ENCODE measurements at places on chromosomes 1 and 21.

- DNase-seq = no peak
These were observed 528.2 kb downstream of the SMYD3 start for GRCh38 chr1:245978915-245979314.

GRCh38 chr21:43306911-43307676 is 119.8 kb downstream of the SIK1 start:
- no peak for DNase-seq

DNA sequence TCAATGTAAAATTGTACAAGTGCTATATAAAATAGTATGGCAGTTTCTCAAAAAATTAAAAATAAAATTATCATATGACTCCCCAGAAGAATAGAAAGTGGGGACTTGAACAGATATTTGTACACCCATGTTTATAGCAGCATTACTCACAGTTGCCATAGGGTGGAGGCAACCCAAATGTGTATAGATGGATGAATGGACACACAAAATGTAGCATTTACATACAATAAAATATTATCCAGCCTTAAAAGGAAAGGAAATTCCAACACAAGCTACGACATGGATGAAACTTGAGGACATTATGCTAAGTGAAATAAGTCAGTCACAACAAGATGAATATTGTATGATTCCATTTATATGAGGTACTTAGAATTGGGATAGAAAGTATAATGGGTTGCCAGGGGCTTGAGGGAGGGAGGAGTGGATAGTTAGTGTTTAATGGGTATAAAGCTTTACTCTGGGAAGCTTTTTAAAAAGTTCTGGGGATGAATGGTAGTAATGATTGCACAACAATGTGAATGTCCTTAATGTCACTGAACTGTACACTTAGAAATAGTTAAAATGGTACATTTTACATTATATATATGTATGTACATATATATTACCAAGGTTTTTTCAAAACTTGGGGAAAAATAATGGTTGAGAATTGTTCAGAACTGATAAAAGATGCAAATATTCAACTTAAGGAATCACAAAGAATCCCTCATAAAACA is 53.0 kb upstream of the ADORA3 start:
- DNase-seq = peak; percentile 43

- DNase-seq = no peak
These were observed 1.2 kb upstream of the KCNE1 start for GRCh38 chr21:34513129-34513675.

DNA sequence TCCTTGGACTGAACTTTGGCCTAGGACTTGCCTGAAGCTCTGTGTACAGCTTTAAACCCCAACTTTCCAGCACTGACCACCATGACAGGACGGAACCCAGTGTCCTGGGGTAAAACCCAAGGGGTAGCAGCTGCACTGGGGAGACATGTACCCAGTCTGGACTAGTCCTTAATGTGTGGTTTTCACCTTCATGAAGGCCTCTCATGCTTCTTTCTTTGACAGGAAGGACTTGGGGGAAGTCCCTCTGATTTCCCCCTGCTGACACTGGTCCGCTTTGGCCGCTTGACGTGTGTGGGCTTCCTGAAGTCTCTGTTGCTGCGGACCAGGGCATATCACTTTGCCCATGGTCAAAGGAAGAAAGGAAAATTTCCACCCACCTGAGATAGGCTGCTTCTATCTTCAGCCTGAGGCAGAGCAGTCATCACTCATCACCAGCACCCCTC is 66.3 kb upstream of the PRDX6 start:
- peak; percentile 24 for DNase-seq

- no peak for DNase-seq
These were observed 10.1 kb downstream of the HSPG2 start for GRCh38 chr1:21926814-21927532.

- DNase-seq = no peak
These were observed 64.1 kb downstream of the ACTL8 start for GRCh38 chr1:17819129-17819802.

DNA sequence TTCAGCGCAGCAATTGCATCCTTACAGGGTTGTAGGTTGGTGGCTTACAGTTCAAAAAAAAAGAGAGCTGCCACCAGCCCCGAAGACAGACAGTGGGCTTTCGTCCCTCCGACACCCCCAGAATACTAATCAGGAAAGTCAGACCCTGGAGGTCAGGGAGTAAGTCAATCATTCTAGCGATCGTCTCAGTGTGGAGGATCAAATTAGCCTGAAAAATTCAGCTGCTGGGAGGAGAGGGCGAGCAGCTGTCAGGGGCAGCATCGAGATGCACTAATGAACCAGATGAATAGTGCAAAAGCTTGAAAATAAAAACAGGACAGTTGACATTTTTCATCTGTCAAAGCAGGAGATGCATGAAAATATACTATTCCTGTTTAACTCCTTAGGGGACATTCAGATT is 138.4 kb downstream of the NEK7 start:
- DNase-seq = no peak

GRCh38 chr1:165409657-165410358 is 35.1 kb downstream of the RXRG start:
- no peak for DNase-seq

DNA sequence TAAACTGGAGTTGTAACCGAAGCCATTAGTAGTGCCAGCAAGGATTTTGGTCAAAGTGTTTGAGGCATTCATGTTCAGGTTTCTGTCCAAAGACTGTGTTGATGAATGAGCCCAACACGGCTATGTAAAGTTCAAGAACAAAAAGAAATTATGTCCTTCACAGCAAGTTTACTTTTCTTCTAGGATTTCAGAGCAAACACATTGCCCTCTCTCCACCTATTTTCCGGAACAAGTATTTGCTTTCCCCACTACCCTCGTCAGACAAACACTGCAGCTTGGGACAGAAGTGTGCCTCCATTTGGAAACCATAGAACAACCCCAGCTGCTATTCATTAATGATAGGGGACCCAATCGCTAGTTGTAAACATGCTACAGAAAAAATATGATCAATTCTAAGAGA is 151.4 kb upstream of the C1orf105 start:
- DNase-seq = no peak

DNA sequence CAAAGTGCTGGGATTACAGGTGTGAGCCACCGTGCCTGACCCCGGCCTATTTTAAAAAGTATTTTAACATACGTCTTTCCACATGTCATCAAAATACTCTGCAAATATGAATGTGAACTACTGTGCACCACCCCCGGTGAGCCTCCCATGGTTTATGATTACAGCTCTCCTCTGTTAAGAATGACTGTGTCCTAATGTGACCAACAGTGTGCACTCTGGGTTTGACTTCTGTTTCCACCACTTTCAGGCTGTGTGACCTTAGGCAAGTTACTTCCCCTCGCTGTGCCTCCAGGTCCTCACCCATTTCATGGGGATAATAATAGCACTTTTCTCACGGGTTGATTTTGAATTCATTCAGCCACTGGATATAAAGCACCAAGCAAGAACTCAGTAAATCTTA is 14.7 kb downstream of the AMPD2 start:
- DNase-seq = peak; percentile 3

DNA sequence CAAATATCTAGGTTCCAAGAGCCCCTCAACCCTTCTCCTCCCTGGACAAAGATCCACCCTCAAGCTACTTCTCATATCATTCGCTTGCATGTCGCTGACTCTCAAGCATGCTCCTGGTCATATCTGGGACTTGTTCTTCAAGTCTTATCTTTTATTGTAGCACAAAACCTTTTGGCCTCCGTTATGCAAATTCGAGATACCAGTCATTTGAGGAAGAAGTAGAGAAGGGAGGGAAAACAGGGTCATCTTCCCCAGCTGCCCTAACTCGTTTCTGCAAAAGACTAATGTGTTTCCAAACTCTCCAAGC is 63.8 kb upstream of the ETS2 start:
- DNase-seq = no peak

DNA sequence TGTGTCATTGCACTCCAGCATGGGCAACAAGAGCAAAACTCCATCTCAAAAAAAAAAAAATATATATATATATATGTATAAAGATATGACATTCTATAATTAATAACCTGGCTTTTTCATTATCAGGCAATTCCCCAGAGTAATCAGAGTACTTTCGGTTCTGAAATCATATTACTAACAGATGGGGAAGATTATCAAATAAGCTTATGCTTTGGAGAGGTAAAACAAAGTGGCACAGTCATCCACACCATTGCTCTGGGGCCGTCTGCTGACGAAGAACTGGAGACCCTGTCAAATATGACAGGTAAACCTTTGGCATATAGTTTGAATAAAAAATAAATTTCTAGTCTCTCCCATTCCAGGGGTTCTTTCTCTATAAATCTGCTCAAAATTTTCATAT is 58.5 kb upstream of the SH3GLB1 start:
- no peak for DNase-seq

GRCh38 chr21:27813344-27813743 is 846.5 kb upstream of the ADAMTS5 start:
- DNase-seq = no peak

DNA sequence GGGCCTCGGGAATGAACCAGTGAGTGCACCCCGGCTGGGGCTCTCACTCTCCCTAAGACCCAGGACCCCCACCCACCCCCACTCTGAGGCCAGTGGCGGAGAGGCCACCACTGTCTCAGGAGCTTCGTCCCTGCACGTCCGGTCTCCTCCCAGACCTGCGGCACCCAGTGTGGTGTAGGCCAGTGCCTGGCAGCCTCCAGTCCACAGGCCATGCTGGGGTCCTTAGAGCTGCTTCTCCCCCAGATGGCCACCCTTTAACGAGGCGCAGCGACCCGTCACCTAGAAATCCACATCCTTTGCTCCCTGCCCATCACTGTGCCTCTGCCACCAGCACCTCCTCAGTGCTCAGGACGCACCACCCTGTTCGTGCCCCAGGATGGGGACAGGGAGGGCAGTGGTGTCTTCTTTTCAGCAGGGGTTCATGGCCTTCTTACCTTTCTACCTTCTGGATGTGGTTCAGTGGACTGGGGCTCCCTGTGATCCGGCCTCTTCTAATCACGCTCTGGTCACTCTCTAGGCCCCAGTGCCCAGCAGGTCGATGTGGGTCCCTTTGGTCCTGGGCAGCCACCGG is 131.9 kb upstream of the ARHGEF16 start:
- DNase-seq = no peak

DNA sequence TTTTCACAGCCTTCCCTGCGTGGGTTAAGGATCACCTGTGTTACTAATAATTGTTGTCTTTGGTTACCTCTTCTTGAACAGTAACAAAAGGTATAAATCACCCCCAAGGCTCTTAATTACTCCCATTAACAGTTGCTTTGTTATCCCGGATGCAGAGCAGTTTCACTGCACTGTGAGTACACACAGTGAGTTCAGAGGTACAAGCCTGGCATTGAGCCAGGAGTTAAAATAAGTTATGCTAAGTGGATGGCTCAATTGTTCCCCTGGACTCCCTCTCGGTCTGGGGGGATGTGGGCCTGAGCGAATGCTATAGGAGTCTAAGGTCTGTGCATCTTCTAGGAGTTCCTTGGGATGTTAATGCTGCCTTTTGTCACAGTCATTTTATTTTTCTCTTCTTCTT is 258.3 kb downstream of the ATG4C start:
- DNase-seq = no peak

DNA sequence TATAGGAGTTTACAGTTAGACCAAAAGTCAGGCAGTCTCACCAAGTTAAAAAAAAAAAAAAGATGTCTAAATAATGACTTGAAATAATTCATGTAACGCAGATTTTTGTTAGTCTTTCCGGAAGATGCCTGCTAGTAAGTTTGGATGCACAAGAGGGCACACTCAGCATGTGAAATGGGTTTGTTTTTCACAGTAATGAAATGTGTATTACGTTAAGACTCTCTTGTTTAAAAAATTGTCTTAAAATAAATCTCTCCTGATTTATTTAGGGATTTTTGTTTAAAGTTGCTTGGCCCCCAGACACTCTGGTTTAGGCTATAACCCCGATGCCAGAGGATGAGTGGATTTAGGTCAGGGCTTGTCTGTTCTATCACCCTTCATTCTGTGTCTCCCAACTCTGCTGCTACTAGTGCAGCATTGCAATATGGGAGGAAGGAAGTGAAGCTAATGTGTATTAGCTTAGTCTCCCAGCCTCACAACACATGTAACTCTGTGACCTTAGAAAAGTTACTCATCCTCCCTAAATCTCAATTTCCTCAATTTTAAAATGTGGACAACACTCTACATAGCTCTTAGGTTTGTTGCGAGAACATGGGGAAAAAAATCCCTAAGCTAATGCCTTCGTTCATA is 25.7 kb downstream of the CTH start:
- DNase-seq = no peak

- no peak for DNase-seq
These were observed 13.3 kb upstream of the RAB42 start for GRCh38 chr1:28578696-28579218.

GRCh38 chr1:162706606-162707005 is 74.3 kb downstream of the DDR2 start:
- no peak for DNase-seq

DNA sequence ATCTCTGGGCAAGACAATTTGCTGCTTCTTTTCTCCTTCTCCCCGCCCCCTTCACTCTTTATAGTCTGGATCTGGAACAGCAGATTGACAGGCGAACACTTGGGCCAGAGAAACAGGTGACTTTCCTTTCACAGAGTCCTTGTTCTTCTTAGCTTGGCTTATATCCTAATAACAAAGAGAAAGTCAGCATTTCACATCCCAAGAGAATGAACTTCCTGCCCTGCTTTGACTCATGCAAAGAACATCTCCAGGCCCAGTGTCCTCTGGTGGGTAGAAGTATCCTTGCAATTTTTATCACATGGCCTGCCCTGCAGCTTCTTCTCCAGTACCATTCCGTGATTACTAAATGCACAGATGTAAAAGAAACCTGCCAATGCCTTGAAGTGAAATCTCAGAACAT is 764.4 kb downstream of the ADGRL2 start:
- DNase-seq = no peak

DNA sequence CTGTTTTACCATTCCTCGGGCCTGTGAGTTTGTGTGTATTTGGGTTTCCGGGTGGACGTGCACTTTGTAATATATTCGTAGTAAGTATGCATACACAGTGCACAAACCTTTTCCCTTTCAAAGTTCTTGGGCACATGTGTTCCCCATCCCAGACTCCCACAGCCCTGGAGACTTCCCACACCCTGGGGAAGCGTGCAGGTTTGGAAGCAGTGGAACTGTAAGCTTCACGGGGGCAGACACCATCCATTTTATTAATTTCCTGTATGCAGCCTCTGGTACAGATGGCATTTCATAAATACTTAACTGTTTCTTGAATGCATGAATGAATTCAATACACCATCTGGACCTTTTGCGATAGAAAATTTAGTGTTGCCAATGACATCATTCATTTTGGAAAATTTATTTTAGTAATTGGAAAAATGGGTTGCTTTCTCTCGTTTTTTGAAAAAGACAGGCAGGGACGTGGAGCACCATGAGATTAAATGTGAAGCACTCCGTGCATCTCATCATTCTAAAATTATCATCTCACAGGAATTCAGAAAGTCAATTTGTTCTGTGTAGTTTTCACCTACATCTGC is 10.8 kb downstream of the ETS2 start:
- DNase-seq = no peak

- DNase-seq = peak; percentile 46
These were observed 6.4 kb downstream of the TGFB2 start for GRCh38 chr1:218351391-218352074.

GRCh38 chr1:241770115-241770514 is 77.9 kb upstream of the EXO1 start:
- no peak for DNase-seq

- DNase-seq = no peak
These were observed 1183.7 kb downstream of the MRPL39 start for GRCh38 chr21:24423546-24423945.

All from natural killer cell (primary cell).